Common myeloid progenitor, CD34-positive (primary cell): ENCODE measurements at places on chromosomes 16 and 17.

GRCh38 chr16:67149276-67150046 lies 1.3 kb downstream of the B3GNT9 start:
- DNase-seq = no peak

GRCh38 chr16:17453364-17454038 lies 17.3 kb downstream of the XYLT1 start:
- DNase-seq = no peak

- no peak for DNase-seq
Measured at GRCh38 chr16:56874800-56875199, 9.8 kb downstream of the SLC12A3 start.

DNA sequence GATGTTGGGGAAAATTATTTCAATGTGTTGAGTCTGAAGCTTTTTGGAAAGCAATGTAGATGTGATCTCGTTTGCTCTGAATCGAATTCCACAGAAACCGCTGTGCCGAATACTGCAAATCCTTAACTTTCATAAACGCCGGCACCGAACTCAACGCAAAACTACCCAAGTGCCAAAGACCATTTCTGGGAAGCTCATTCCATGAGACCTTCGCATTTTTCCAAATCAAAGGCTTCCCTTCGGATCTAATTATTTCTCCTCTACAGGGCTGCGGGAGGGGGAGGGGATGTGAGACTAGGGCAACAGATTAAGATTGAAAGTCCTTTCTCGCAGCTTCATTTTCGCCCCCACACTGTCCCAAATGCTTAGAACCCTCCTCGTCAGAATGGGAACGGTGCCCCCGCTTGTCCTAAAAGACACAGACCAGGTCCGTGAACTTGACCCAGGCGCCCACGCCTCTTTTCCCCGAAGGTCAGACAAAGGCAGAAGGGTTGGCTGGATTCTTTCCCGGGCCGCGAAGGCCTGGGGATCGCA lies 4.0 kb downstream of the PRAC1 start:
- no peak for DNase-seq

DNA sequence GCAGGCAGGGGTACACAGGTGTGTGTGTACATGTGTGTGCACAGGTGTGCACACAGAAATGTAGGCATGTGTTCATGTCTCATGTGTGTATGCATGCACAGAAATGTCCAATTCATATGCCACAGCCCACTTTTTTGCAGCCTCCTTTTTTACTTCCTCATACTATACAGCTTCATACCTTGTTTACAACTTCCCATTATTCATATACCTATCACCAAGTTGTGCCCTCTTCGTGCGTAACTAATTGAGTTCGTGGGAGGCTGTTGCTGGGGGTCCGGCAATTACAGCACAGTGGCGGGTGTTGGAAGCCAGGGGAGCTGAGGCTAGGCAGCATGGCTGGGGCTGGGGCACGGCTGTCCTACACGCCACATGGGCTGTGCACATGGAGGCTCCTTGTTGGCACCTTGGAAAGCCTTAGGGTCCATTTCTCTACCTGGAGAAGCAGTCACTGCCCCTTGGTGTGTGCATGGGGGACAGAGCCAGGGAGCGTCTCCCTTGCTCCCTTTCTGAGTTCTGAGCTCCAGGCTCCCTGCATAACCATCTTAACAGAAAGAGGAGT lies 266.7 kb downstream of the ENGASE start:
- no peak for DNase-seq

GRCh38 chr17:73940511-73940910 lies 263.0 kb upstream of the RPL38 start:
- no peak for DNase-seq

- DNase-seq = peak; percentile 37
Measured at GRCh38 chr17:3845291-3845620, 790 bp downstream of the NCBP3 start.

GRCh38 chr16:17063201-17064139 lies 407.3 kb downstream of the XYLT1 start:
- no peak for DNase-seq
